Suppressor macrophage treated with lipopolysaccharide for 4 hours (primary cell): ENCODE measurements at places on chromosomes 16 and 17.

DNA sequence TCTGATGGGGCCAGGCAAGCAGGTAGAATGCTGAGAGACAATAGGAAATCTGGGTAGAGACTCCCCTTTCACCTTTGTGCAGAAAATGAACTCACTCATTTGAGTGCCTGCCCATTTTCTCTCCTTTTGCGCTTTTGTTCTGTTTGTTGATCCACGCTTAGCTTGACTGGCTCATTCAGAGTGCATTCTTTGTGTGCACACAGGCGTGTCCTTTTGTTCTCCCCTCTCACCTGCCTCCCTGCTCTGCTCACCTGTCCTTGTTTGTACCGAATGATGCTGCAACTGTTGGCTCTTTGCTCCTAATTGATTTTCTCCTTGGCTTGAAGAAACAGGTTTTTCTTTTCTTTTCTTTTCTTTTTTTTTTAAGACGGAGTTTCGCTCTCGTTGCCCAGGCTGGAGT lies 15.8 kb downstream of the PGS1 start:
- no peak for DNase-seq

GRCh38 chr16:72963533-72964315 lies 84.2 kb downstream of the ZFHX3 start:
- DNase-seq = no peak

DNA sequence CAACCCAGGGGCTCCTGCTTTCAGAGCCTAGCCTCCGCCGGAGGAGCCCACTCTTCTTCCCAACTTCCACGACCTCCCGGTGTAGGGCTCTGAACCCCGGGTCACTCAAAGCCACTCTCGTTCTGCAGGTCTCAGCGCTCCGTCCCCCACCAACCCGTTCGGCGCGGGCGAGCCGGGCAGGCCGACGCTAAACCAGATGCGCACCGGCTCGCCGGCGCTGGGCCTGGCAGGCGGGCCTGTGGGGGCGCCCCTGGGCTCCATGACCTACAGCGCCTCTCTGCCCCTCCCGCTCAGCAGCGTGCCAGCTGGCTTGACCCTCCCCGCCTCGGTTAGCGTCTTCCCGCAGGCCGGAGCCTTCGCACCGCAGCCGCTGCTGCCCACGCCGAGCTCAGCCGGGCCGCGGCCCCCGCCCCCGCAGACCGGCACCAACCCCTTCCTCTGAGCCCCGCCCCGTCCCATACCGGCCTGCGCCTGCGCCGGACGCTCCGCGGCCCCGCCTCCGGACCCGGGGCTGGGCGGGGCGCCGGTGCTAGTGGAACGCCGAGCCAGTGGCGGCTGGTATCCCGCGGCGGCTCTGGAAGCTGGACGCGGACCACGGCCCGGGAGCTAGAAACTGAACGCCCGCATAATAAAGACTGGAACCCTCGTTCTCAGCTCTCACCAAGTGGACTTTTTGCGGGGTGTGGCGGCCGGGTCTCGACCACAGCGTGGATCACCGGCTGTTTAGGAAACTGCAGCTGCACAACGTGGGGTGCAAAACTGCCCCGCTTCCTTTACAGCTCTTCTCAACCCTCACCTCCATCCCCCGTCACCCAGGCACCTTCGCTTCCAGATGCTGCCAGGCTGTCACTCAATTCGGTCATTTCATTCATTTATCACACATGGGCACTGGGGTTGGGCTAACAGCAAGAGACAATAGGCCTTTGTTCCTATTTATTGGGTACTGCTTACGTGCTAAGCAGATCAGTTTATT lies 5.0 kb upstream of the SPATA20 start:
- DNase-seq = peak; percentile 91

DNA sequence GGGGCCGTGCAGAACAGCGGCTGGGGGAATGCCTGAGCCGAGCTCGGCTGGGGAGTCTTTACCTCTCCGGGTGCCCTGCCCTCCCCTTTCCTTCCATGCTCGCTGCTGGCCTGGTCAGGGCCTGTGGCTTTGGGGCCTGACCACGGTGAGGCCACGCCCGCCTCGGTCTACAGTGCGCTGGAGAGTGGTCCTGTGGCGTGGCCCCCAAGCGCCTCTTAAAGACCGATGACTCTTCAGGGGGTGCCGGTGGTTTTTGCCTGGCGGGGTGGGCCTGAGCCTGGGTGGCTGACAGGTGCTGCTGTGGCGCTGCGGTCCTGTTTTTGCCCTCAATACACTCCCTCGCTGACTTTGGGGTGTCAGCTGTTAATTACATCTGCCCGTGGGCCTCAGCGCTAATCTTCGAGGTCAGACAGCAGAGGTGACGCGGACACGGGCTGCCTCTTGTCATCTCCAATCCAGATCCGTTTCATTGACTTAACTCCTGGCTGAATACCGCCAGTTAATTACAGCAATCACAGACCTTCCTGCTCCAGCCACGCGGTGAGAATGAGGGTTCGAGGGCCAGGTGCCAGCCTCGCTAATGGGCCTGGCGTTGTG lies 29.7 kb downstream of the GSE1 start:
- DNase-seq = no peak

- no peak for DNase-seq
Measured at GRCh38 chr16:74070237-74070636, 226.4 kb upstream of the PSMD7 start.

DNA sequence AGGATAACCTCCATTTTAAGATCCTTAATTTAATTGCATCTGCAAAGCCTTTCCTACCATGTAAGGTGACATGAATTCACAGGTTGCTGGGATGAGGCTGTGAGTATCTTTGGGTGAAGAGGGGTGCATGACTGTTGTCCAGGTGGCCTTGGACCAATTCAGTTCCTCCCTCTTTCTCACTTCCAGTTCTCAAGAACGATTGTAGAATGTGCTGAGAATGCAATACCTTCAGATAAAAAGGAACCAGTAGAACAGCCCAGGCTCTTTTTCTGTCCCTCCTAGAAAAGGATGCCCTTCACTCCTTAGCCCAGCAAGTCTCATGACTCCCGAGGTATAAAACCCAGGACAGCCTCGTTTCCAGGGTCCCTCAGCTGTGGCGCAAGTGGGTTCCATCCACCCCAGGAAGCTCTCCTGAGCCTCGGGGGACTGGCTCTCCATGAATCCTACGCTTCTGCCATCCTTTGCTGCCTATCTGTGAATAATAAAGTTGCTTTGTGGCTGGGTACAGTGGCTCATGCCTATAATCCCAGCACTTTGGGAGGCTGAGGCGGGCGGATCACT lies 61.6 kb upstream of the FA2H start:
- no peak for DNase-seq

- DNase-seq = no peak
Measured at GRCh38 chr17:31877911-31878702, 19.1 kb upstream of the COPRS start.
